Glutamatergic neuron (in vitro differentiated cells): ENCODE measurements at places on chromosomes 5 and 9. TPM values are rescaled to one million over a fixed set of nuclear protein-coding genes. Genes with fewer than 3 reads are reported as not detected.

GRCh38 chr9:101307524-101308213 is 77.1 kb downstream of the BAAT start:
- no peak for DNase-seq

The SHLD3 gene
- 4.7 TPM for total RNA-seq

GRCh38 chr5:40505031-40505430 is 174.7 kb upstream of the PTGER4 start:
- no peak for DNase-seq

DNA sequence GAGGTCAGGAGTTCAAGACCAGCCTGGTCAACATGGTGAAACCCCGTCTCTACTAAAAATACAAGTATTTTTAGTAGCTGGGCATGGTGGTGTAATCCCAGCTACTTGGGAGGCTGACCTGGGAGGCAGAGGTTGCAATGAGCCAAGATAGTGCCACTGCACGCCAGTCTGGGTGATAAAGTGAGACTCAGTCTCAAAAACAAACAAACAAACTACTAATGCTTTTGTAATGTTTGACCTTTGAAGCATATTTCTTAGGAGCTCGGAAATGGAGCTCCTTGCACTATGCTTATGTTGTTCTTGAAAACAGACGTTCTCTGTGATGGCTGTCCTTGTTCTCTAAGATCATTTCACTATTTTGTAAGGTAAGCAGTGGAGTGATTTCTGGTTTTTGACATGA is 6.0 kb downstream of the F2RL2 start:
- no peak for DNase-seq

DNA sequence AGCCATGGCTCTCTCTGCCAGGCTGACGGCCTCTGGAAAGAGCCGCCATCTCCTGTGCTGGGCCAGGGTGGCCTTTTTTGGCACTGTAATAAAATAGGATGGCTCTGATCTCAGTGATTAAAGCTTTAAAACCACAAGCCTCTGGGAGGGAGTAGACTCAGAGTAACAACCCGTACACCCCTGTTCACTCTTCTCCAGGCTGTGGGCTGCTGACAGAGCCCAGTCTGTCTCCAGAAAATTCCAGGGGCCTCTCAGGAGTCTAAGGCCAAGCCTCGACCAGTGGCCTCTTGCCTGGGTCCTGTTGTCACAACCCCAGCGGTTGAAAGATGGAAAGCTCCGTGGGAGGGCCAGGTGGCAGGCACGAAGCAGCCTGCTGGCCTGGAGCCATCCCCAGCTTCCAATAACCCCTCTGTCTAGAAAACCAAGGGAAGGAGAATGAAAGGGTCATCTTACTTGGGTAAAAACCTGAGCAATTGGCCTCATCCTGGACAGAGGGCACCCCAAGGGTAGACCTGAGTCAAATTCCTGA is 286.7 kb upstream of the ZNF462 start:
- no peak for DNase-seq

DNA sequence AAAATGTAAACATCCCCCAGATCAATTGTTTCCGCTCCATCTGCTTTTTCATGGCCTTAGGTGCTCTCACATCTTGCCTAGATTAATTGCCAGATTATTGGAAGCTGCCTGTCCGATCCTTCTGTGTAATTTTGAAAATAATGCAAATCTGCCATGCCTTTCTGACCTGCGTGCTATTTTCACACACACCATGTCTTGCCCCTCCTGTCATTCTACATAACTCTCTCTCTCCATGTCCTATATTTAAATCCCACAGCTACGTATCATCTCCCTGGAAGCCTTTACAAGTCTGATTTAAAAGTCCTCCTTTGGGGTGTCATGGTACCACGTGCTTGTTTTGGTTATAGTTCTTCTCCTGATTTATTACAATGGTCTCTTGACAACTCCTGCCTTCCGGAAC is 247.6 kb upstream of the ELAVL2 start:
- DNase-seq, result no peak

DNA sequence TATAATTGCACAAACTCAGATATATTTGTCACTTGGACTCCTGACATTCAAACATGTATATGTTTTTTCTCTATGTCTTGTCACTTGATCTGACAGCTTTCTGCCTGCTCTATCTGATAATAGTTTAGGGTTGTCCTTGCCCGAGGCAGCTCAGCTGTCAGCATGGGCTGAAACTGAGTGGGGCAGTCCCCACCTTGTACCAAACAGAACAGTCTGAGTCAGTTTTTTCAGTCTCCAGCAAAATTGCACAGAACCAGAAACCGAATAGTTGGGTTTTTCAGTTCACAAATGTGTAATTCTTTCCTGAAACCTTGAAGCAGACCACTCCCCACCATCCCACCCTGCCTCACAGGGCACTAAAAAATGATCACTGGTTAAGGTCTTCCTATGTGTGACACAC is 9.5 kb upstream of the HAND1 start:
- no peak for DNase-seq

GRCh38 chr5:150070821-150071220 is 15.5 kb downstream of the CSF1R start:
- no peak for DNase-seq

- peak; percentile 70 for DNase-seq
These were observed 5.3 kb downstream of the ELAVL2 start for GRCh38 chr9:23820451-23821374.

The BTNL3 gene
- total RNA-seq, result not detected

The C9 gene
- not detected for total RNA-seq

DNA sequence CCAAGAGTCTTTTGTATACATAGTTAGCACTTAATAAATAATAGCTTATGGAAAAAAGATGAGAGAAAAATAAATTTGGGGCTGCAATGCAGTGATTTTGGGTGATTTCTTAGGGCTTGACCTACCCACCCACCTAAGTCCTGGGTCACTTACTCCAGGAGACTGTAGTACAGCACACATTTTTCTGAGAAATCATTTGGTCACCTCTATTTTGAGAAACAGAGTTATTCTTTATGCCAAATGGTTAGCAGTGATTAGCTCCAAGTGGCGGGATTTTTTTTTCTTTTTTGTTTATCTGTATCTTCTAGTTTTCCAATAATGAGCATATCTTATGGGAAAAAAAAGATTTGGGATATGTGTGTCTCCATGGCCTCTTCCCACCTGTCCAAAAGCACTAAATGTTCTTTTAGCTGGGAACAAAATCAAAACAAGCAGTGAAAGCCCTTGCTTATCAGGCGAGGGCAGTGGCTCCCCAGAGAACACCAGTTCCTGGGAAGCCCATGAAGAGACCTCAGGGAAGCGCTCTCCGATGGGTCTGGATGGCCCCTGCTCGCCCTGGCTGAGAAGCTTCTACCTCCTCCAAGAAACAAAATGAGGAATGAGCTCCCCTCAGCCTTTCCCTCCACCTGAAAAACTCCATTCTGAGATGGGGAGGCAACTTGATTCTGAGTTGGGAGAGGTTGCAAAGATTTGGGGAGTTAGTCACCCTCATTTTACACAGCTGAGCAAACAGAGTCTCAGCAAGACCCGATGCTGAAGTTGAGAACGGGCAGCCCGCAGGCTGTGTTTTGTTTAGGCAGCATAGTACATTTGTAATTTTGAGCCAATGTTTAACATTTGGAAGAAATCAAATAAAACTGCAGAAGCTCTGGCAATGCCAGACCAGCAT is 69.9 kb downstream of the CYFIP2 start:
- DNase-seq, result no peak

The SOWAHA gene
- total RNA-seq, result 0.12 TPM

The IFNA21 gene
- not detected for total RNA-seq

DNA sequence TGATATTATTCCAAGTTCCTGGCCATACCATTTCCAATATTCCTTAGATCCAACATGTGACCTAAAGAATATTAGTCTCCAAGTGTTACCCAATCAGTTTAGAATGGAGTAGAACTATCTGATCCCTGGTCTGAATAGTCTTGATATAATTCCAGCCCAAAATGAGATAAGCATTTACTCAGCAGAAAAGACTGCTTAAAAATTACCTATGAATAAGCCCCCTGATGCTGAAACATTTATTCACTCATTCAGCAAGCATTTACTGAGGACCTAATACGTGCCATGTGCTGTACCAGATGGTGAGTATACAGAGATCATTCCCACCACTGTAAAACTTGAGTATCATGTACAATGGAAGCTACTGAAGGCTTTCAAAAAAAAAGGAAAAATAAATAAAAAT is 157.0 kb downstream of the FAM114A2 start:
- DNase-seq, result no peak

GRCh38 chr9:101398930-101399642 is 435 bp downstream of the ZNF189 start:
- no peak for DNase-seq

The PCA3 gene
- total RNA-seq, result not detected

- peak; percentile 71 for DNase-seq
These were observed 6.7 kb downstream of the NRARP start for GRCh38 chr9:137295238-137295811.

The ZNF366 gene
- not detected for total RNA-seq

DNA sequence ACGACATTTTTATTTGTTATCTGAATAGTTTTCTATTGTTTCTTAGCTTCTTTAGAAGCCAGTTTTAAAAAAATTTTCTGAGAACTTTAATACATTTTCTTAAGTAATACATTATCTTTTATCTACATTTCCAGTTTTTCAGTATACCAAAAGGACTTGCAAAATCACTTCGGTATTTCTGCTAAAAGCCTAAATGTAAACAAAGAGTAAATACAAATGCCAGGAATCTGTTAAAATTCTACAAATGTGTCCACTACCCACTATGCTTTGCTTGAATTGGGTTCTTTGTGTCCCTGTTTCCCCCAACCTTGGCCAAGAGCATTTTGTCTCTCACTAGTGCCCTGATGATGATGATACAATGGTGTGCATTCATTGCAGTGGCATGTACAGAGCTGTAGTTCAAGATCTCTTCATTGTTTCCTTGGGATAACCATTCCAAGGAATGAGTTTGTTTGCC is 611.2 kb downstream of the NR2F1-AS1 start:
- DNase-seq, result no peak

DNA sequence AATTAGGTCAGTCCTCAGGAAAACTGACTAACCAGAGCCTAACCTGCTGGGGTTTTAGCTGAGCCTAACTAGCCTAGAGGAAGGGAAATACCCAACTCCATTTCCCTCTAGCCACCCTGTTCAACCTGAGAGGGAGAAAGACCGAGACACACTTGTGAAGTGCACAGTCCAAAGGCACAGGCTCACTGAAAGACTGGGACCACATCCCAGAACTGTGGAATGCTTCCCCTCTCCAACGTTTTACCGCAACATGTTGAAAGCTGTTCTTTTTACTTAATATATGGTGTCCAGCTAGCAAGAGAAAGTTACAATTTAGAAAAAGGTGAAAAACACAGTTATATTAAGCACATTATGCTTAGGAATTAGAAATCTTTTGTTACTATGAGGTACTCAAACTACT is 76.8 kb upstream of the SIMC1 start:
- no peak for DNase-seq

- no peak for DNase-seq
These were observed 57.5 kb upstream of the MCCC2 start for GRCh38 chr5:71529682-71530081.

The CARD9 gene
- 4.1 TPM for total RNA-seq

The TNFSF8 gene
- not detected for total RNA-seq

The NRARP gene
- 15.2 TPM for total RNA-seq

GRCh38 chr9:36892279-36892678 is 141.8 kb downstream of the PAX5 start:
- no peak for DNase-seq

The PTCH1 gene
- 104 TPM for total RNA-seq

DNA sequence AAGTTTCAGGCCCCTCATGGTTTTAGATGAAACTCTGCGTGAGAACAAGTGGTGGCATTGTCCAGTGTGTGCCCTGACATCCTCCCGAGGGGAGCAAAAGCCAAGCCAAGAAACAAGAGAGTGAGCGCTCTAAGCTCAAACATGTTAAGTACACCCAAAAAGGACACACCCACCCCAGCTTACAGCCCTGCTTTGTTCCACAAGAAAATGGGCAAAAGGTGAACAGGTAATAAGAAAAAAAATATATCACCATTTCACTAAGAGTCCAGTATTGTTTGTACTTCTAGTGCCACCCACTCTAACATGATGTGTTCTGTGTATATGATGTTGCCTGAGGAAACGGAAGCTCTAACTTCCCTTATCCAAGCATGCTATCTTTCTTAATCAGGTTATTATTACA is 278.2 kb downstream of the SLIT3 start:
- DNase-seq, result no peak

The TAF7 gene
- 89.4 TPM for total RNA-seq

The COL15A1 gene
- not detected for total RNA-seq

- DNase-seq, result no peak
These were observed 114.2 kb upstream of the ADAMTS16 start for GRCh38 chr5:5025774-5026408.

- no peak for DNase-seq
These were observed 159.9 kb downstream of the TSSK1B start for GRCh38 chr5:113274836-113275414.

DNA sequence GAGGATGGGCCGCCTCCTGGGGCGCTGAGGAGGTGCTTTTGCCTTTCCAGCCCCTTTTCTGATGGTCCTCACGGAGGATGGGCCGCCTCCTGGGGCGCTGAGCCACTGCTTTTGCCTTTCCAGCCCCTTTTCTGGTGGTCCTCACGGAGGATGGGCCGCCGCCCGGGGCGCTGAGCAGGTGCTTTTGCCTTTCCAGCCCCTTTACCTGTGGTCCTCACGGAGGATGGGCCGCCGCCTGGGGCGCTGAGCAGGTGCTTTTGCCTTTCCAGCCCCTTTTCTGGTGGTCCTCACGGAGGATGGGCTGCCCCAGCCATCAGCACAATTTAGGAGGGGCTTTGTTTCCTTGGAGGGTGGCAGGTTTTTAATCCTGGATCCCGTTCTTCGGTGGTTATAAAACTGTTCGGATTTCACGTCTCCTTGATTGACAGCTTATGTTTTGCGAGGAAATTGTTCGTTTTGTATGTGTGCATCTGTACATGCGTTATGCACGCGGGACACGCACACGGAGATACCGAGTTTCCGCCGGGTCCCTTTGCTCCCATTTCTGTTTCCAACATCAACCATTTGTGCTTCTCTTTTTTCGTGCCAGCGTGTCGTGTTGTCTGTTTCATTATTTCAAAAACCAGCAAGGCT is 34.7 kb upstream of the SLC9A3 start:
- no peak for DNase-seq

The SLC27A6 gene
- not detected for total RNA-seq

The TAF9 gene
- total RNA-seq, result 79.0 TPM

The CTSV gene
- 1.3 TPM for total RNA-seq

- no peak for DNase-seq
These were observed 307.3 kb downstream of the MLLT3 start for GRCh38 chr9:20314981-20315380.

DNA sequence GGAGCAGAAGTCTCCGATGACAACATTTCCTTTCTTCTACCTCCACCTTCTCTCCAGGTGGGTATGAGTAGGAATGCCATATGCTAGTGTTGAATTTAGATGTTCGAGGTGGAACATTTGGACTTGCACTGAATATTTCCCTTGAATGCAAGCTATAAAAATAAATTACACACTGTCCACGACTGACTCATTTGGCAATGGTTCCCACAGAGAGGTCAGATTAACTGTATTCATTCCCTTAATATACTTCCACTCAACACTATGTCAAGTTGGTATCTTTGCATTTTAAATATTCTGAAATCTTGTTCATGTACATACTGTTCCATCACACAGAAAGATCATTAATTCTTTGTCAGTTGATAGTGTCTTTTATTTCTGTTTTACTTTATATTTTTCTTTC is 222.6 kb upstream of the PIK3R1 start:
- no peak for DNase-seq

GRCh38 chr5:69265931-69266330 is 31.2 kb downstream of the CDK7 start:
- peak; percentile 55 for DNase-seq

GRCh38 chr5:158691631-158692255 is 408.0 kb downstream of the EBF1 start:
- no peak for DNase-seq

The CCL28 gene
- total RNA-seq, result 1.1 TPM

GRCh38 chr5:5220901-5221631 is 80.9 kb downstream of the ADAMTS16 start:
- no peak for DNase-seq
